Stimulated activated CD8-positive, alpha-beta memory T cell treated with anti-CD3 and anti-CD28 coated beads, Interleukin-4, amount 100 ng/mL, for 1 hour (primary cell): ENCODE measurements at places on chromosomes 4 and X.

- no peak for DNase-seq
These were observed 115.5 kb downstream of the NFKB1 start for GRCh38 chr4:102616636-102617035.

DNA sequence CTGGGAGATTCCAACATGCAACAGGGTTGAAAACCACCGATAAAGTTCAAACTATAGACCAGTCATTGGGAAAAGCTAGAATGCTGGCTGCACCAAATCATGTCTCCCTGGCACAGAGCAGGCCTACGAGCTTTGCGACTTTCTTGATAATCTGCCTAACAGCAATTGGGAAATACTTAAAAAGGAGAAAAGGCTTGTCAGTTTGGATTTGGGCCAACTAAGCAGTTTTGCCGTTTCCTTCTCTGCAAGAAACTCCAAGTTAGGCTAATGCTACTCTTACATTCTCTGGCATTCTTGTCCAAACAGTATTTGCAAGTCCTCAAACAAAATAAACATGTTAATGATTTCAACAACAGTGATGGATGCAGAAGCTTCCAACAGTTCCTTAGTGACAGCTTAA is 87.9 kb downstream of the PDK3 start:
- no peak for DNase-seq

DNA sequence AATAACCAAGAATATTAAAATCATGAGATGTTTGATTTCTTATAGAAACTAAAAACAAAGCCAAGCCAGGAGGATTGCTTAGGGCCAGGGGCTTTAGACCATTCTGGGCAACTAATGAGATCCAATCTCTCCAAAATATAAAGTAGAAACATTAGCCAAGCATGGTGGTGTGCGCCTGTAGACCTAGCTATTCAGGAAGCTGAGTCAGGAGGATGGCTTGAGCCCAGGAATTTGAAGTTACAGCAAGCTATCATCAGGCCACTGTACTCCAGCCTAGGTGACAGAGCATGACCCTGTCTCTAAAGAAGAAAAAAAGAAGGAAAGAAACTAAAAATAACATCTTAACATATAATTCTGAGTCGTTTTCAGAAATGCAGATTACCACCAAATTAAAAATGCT is 96.7 kb downstream of the NAF1 start:
- DNase-seq: no peak

DNA sequence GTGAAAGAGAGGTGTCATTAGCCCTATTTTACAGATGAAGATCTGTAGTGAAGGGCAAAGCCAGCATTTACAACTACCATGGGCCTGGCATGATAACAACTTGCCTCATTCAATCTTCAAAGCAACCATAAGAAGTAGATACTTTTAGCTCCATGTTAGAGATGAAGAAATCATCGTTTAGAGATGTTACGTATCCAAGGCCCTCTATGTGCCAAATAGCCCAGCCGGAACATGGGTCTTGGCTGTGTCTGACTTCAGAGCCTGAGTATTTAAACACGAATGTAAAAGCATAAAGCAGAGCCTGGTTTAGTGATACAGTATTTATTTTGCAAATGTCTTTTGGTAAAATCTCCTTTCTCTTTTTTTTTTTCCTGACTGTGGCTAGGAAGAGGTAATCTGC is 197.1 kb downstream of the RASL11B start:
- DNase-seq: no peak

DNA sequence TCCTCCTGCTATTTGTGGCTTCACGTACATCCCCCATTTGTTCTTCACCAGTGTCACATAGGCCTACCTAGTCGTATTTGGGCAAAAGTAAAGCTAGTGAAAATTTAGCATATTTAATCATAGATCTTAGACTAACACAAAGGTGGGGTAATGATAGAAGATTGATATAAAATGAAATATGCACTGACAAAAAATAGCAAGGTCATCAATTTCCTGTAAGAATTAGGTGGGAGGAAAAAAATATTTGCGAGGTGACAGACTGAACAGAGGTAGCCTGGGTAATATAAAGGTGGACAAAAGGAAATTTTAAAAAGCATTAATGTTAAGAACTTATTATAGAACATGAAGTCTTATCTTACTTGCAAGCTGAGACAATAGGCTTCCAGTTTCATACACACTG is 239.9 kb downstream of the PCDH10 start:
- DNase-seq: no peak

DNA sequence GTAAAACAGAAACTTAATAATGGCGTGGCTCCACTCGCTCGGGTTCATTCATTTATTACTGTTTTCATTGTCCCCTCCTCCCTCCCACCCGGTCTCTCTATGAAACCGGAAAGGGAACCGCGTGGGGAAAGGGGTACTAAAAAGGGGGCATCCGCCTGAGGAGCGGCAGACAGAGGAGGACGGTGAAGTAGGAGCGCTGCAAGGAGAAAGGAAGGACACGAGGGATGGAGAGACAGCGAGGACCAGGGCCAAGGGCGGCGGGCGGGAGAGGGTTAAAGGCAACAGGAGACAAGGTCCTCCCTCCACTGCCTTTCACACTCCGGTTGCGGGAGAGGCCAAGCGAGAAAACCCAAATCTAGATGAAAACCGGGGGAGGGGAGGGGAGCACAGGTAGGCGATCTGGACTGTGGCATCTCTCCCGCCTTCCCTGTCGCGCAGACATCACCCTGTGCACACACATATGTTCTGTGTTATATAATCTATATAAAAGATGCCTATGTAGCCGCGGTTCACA is 829 bp downstream of the ELOVL6 start:
- no peak for DNase-seq
